ENCODE measurements at places on chromosomes 16 and 17. TPM values are rescaled to one million over a fixed set of nuclear protein-coding genes. Genes with fewer than 3 reads are reported as not detected.

- no peak for DNase-seq
Measured at GRCh38 chr17:39236450-39236927, 10.7 kb upstream of the STAC2 start.

- DNase-seq, result no peak
Measured at GRCh38 chr16:82460766-82461165, 166.0 kb upstream of the CDH13 start.

HEATR9 gene
- polyA plus RNA-seq, result not detected

PARD6A gene
- 0.45 TPM for polyA plus RNA-seq

CASKIN2 gene
- not detected for polyA plus RNA-seq

All from muscle of arm (tissue), 14 donors.